ENCODE measurements at places on chromosomes 5 and 9. TPM values are rescaled to one million over a fixed set of nuclear protein-coding genes. Genes with fewer than 3 reads are reported as not detected.

Gene PRXL2C
- 21.8 TPM for total RNA-seq

- DNase-seq: no peak
- H3K27ac ChIP-seq: no peak overlapping the region
- H3K27me3 ChIP-seq: no peaks in the 10 kb centered on the region
Measured at GRCh38 chr5:156794687-156795086, 55.4 kb upstream of the PPP1R2B start.

- no peak overlapping the region for H3K4me3 ChIP-seq
- no peak overlapping the region for H3K27ac ChIP-seq
- no peaks in the 10 kb centered on the region for H3K36me3 ChIP-seq
- DNase-seq: no peak
Measured at GRCh38 chr5:158546748-158547147, 553.0 kb downstream of the EBF1 start.

DNA sequence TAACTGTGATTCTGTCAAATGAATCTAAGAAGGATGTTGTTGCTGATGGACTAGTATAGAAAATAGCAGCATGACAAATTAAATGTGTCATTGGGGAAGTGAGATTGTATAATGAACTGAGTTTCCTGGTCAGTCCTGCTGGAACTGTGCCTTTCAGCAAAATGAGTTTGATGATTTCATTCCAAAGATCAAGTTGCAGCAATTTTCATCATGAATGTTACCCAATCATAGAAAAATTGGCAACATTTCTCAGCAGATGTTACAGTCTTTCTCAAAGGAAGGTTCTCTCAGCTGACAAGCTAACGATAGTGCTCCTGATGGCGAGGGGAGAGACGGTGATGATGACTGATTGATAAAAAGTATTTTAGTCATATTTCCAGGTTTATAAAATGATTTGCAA lies 10.7 kb downstream of the PCDHAC2 start:
- no peak overlapping the region for H3K4me3 ChIP-seq
- no peak overlapping the region for H3K27ac ChIP-seq
- H3K36me3 ChIP-seq: no peaks in the 10 kb centered on the region
- no peaks in the 10 kb centered on the region for H3K4me1 ChIP-seq
- H3K27me3 ChIP-seq: no peaks in the 10 kb centered on the region

GRCh38 chr5:10474521-10475075 lies 32.9 kb downstream of the ROPN1L start:
- H3K4me3 ChIP-seq: no peak overlapping the region
- no peaks in the 10 kb centered on the region for H3K27me3 ChIP-seq
- no peaks in the 10 kb centered on the region for H3K36me3 ChIP-seq
- no peaks in the 10 kb centered on the region for H3K4me1 ChIP-seq
